CD4-positive, CD25-positive, alpha-beta regulatory T cell (primary cell): ENCODE measurements at places on chromosomes 11 and 22. TPM values are rescaled to one million over a fixed set of nuclear protein-coding genes. Genes with fewer than 3 reads are reported as not detected.

The DMC1 gene
- total RNA-seq, result not detected

The FBXO3 gene
- 56.7 TPM for total RNA-seq

The BTG4 gene
- not detected for total RNA-seq

The PAX6 gene
- total RNA-seq, result not detected

The CARD18 gene
- not detected for total RNA-seq

The BRSK2 gene
- 0.42 TPM for total RNA-seq
